NCI-H1694 treated with DMSO at 0.1 percent for 48 hours (cell line): ENCODE measurements at places on chromosomes 16 and 17.

DNA sequence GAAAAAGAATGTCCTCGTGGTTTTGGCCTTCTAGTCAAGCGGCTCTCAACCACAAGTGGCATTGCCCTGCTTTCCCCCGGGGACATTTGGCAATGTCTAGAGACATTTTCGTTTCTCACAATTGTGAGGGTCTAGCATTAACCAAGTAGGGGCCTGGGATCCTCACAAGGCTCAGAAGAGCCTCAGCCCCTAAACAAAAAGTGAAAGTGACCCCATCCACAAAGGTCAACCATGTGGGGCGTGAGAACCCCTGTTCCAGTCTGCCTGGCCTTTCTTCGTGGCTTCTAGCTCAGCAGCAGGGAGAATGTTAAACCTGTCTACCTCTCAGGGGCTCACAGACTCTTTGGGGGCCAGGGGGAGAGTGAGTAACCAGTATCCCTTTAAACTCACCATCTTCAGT, 4.8 kb upstream of the RPL38 start:
- no peak for DNase-seq

DNA sequence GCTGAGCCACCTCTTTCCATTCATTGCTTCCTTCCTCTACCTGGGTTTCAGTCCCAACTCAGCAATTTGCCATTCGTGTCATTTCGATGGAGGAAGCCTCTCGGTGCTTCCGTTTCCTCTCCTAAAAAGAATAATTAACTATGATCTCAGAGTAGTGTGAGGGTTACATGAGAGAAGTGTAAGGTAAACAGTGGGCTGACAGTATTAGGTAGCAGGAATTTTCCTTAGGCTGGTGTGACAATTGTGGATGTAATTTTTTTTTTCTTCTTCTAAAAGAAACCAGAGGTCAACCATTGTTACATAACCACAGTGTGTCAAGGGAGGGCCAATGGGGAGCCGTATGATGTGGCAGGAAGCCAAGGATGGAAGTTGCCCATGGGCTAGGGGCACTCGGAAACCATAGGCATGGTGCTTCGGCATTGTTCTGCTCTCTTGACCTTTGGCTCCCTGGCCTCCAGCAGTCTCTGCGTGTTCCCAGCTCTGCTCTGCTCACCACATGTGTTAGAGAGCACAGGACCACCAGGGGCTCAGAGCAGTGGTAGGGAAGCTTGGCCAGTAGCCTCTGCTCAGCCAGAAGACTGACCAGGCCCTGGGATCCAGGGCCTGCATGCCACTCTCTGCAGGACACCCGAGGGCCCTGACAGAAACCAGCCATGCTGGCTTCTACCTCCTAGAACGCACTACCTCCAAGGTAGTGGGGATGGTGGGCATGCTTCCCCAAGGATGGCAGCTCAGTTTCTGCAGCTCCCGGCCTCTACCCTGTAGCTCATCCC, 2.0 kb upstream of the TOP2A start:
- DNase-seq, result no peak

GRCh38 chr16:9425236-9425635, 333.8 kb downstream of the HAPSTR1 start:
- no peak for DNase-seq

GRCh38 chr16:14641206-14641605, 8.5 kb downstream of the BFAR start:
- no peak for DNase-seq

DNA sequence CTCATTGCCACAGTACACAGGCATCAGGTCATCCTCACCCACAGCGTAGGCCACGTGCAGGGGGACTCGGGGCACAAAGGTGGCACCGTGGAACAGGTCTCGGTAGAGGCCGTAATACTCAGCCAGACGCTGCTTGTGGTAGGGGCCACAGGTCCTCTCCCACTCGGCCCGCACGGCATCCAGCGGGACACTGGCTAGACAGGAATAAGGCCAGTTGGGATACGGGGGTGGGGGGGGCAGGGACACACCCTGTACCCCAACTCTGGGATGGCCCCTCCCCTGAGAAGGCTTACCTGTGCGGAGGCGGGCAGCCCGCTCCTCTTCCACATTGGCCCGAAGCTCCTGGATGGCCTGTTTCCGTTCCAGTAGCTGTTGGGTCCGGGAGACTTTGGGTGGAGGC, 3.0 kb downstream of the MRPL38 start:
- DNase-seq, result no peak

GRCh38 chr17:19785854-19786253, 37.8 kb upstream of the ALDH3A1 start:
- DNase-seq, result no peak

GRCh38 chr16:67120025-67120424, 10.3 kb downstream of the PHAF1 start:
- DNase-seq, result no peak

DNA sequence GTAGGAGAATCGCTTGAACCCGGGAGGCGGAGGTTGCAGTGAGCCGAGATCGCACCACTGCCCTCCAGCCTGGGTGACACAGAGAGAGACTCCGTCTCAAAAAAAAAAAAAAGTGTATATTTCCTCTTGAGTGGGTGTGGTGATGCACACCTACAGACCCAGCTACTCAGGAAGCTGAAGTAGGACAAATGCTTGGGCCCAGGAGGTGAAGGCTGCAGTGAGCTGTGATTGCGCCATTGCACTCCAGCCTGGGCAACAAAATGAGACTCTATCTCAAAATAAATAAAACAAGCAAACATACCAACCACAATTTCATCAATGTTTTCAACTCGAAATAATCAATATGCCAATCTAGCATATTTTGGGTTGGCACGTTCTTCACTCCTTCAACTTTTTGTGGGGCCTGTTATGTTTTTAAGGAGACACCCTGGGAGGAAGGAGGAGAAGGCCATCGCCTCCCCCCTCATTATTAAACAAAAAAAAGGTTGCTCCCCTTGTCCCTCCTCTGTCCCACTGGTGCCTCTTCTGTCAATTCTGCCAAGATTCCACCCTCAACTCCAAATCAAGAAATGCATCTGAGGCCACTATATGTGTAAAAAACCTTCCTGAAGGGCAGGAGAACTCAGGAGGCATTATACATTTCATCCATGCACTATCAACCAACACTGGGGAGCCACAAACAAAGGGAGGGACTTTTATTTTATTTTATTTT, 52.4 kb upstream of the ATF7IP2 start:
- DNase-seq, result no peak

GRCh38 chr17:82560802-82561428, 41.4 kb downstream of the FOXK2 start:
- no peak for DNase-seq

DNA sequence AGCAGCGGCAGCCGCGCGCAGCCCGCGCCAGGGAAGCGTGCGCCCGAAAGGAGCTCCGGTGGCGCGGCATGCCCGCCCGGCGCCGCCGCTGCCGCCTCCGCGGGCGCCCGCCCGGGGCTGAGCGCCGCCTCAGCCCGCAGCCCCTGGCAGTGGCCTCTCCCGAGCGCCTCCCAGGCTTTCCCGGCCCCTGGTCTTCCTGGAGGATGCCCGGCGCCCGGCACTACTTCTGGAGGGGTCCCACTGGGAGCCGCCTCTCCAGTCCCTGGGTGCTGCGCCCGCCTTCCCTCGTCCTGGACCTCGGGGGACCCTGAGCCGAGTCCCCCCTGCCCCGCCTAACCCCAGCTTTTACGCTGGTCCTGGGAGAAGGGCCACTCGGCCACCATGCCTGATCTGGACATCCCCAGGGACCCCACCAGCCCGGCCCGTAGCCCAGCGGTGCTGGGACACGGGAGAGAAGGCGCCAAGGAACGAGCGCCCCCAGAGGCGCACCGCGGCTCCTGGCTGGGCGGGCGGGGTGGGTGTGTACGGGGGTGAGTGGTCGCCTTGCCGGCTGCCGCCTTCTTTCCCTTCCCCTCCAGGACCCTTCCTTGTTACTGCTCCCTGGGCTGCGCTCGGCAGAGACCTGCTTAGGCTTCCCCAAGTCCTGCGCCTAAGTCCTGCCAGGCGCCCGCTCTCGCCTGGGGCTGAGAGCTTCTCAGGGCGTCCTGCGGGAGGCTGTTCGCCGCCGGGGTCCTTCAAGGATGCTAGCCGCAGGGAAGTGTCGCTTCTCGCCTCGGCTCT, 704 bp downstream of the ASIC2 start:
- DNase-seq, result no peak

- no peak for DNase-seq
Observed at GRCh38 chr16:89197033-89197632, 3.2 kb downstream of the SLC22A31 start.

GRCh38 chr17:73311428-73311780, 397 bp downstream of the CDC42EP4 start:
- DNase-seq, result no peak

- DNase-seq, result peak; percentile 15
Observed at GRCh38 chr17:9090641-9091096, 69.4 kb downstream of the NTN1 start.

DNA sequence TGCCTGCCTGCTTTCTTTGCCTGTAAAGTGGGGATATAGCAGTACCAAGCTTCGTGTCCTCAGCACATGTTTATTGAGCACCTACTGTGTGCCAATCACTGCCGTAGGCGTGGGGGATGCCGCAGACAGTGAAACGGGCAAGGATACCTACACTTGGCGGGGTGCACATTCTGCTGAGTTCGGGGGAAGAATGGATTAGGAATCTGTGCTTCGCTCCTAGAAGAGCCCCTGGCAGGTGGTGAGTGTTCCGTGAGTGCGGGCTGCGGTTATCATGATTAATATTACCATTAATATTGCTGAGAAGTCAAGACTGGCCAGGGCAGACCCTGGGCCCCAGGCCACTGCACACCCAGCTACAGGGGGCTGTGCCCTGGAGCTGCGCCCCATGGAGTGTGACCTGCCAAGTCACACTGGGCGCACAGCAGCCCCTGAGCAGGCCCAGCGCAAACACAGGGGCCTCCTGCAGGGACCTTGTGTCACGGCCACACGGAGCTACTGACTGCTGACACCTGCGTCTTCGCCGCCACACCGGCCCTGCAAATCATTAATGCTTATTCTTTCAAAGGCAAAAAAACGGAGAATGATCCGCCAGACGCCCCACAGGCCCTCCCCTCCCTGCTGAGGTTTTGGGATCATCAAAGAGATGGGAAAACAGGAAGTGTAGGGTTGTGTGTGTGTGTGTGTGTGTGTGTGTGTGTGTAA, 213.4 kb upstream of the GSE1 start:
- no peak for DNase-seq

- peak; percentile 66 for DNase-seq
Observed at GRCh38 chr17:79706931-79707850, 23.6 kb upstream of the ENPP7 start.

- no peak for DNase-seq
Observed at GRCh38 chr16:82135844-82136243, 34.2 kb downstream of the MPHOSPH6 start.

DNA sequence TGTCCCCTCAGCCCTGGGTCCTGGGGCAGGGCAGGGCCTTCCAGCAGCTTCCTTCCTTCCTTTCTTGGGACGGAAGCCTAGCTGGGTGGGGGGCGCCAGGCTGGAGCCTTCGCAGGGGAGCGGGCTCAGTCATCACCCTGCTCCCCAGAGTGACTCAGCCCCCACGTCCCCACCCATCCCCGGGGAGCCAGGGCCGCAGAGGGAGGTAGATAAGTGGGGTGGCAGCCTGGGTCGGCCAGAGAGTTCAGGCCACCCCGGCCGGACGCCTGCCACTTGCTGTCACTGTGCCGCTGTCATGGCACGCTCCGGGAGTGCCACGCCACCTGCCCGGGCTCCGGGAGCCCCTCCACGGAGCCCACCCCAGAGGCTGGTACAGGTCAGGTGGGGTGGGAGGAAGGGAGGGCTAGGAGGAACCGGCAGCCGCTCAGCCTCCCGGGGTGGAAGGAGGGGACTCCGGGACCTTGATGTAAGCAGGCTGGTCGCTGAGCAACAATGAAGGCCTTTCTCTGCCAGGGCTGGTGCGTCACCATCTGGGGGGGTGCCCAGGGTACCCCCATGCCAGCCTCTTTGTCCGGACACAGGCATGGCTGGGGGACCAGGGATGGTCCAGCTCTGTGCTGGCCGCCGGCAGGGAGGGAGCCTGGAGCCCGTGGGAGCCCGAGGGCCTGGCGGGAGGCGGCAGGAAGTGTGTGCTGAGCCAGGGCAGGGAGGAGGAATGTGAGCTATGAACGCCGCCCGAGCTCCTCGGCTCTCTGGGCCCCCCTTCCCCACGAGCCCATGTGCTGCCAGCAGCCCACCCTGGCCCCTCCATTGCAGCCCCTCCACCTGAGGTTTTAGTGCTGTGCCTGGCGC, 6.6 kb downstream of the NHERF2 start:
- no peak for DNase-seq

GRCh38 chr17:68542698-68543463, 30.7 kb downstream of the PRKAR1A start:
- no peak for DNase-seq

GRCh38 chr16:85210423-85211169, 98.3 kb upstream of the CIBAR2 start:
- DNase-seq, result no peak

- no peak for DNase-seq
Observed at GRCh38 chr16:3022208-3022683, 1.5 kb downstream of the HCFC1R1 start.

- no peak for DNase-seq
Observed at GRCh38 chr17:56973520-56973919, 4.4 kb upstream of the SCPEP1 start.

DNA sequence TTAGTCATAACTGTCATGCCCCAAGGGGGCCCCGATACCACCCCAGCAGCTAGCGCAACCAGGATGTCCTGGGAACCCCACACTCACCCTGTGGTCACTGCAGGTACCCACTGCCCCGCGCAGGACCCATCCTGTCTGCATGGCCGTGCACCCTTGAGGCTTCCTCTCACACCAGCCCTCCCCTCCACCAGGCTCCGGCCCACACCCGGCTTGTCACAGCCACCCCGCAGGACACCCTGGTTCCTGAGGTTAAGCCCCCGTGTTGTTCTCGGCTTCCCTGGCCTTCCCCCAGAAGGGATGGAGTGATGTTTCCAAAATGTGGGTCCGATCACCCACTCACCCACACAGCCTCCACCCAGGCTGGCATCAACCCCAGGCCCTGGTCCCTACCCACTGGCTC, 7.5 kb downstream of the DNASE1L2 start:
- no peak for DNase-seq

DNA sequence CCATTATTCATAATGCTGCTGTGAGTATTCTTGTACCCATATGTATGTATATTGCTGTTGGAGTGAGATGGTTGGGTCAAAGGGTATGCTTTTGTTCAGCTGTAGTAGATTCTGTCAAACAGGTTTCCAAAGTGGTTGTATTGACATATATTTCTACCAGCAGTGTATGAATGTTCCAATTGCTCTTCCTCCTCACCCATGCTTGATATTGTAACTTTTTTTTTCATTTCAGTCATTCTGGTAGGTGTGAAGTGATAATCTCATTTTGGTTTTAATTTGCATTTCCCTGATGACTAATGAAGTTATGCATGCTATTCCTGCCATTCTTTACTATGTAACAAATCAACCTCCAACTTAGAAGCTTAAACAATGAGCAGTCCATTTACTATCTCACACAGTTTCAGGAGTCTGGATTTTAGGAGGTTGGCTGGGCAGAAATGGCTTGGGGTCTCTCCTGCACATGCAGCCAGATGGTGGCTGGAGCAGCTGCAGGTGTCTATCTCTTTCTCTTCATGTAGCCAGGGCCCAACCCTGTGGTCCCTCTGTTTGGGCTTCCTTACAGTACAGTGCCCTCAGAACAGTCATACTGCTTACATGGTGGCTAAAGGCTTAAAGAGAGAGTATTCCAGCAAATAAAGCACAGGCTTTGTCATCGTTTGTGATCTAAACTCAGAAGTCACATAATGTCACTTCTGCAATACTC, 21.2 kb downstream of the ERAL1 start:
- no peak for DNase-seq

GRCh38 chr17:78176548-78177025, 8.2 kb downstream of the SYNGR2 start:
- peak; percentile 65 for DNase-seq
